Spleen (tissue), 13 donors: ENCODE measurements at places on chromosomes 5 and 9.

GRCh38 chr9:27227192-27227591 is 69.8 kb downstream of the EQTN start:
- H3K4me3 ChIP-seq, result no peak overlapping the region
- H3K27ac ChIP-seq, result peak overlapping the region; percentile 72
- no peak for DNase-seq
- H3K27me3 ChIP-seq, result no peaks in the 10 kb centered on the region

DNA sequence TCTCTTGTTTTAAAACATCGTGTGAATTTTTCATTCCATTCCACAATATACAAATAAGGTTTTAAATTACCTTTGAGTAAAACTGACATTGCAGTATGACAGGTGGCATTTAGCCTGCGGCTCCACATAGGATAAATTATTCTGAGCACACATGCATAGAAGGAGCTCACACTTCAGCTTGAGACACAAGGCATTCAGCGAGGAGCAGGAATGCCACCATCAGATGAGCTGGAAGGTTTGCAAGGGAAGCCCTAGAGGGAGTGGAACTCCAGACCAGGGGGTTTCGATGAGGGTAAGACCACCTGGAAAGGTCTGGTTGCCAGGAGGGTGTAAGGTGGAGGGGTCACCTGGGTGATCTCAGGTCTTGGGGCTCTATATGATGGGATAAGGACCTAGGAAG is 259.0 kb upstream of the ADRA1B start:
- no peak overlapping the region for H3K27ac ChIP-seq
- H3K4me3 ChIP-seq, result no peak overlapping the region
- no peaks in the 10 kb centered on the region for H3K4me1 ChIP-seq
- DNase-seq, result no peak
- H3K36me3 ChIP-seq, result no peaks in the 10 kb centered on the region

- no peaks in the 10 kb centered on the region for H3K4me1 ChIP-seq
- no peaks in the 10 kb centered on the region for H3K27me3 ChIP-seq
Measured at GRCh38 chr9:109549386-109549785, 51.3 kb upstream of the PTPN3 start.

- no peaks in the 10 kb centered on the region for H3K36me3 ChIP-seq
- DNase-seq, result no peak
- H3K27me3 ChIP-seq, result no peaks in the 10 kb centered on the region
- H3K27ac ChIP-seq, result peak overlapping the region; percentile 21
- H3K4me1 ChIP-seq, result peaks cover 80% of the 10 kb centered on the region
Measured at GRCh38 chr9:77953590-77953989, 78.0 kb downstream of the GNAQ start.

DNA sequence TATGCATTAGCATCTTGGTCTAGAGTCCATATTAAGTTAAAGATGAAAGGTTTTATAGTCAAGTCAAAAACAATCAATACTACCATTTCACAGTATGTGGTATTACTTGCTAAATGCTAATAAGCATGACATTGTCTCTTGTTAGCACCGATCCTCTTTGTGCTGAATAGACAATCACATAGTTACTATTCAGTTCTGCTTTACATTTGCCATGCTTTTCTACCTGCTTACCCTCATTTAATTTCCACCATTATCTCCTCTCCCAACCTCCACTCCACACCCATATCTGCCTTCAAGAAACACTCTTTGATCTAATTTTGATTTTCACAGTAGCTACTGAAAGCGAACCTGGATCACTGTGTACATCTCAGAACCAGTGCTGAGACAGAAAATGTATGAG is 16.8 kb downstream of the MEGF9 start:
- H3K36me3 ChIP-seq, result no peaks in the 10 kb centered on the region
- no peak overlapping the region for H3K4me3 ChIP-seq
